ENCODE measurements at places on chromosomes 3 and 15. TPM values are rescaled to one million over a fixed set of nuclear protein-coding genes. Genes with fewer than 3 reads are reported as not detected.

GRCh38 chr3:185711255-185711870 is 113.5 kb downstream of the IGF2BP2 start:
- H3K4me1 ChIP-seq, result no peaks in the 10 kb centered on the region
- H3K27me3 ChIP-seq, result peaks cover 7% of the 10 kb centered on the region
- no peaks in the 10 kb centered on the region for H3K36me3 ChIP-seq
- no peak overlapping the region for H3K27ac ChIP-seq
- H3K4me3 ChIP-seq, result no peak overlapping the region
- DNase-seq, result no peak

APBA2 gene
- not detected for total RNA-seq

DNA sequence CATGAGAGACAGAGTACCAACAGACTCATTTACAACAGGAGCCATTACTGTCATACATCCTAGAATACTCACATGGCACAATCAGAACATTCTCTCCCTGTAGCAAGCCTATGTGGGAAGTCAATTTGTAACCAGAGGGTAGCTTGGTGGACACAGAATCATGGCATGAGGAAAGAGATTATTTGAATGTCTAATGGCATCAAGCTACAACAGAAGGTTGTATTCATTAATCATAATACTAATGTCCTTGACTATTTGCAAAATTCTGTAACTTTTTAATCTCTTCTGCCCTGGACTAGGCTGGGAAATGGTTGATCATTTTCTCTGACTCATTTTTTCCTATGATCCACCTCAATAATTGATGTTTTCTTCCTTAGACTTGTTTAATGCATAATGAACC is 345.2 kb upstream of the IL12A start:
- H3K36me3 ChIP-seq, result no peaks in the 10 kb centered on the region
- H3K27me3 ChIP-seq, result no peaks in the 10 kb centered on the region
- no peak overlapping the region for H3K27ac ChIP-seq
- no peaks in the 10 kb centered on the region for H3K4me1 ChIP-seq

DNA sequence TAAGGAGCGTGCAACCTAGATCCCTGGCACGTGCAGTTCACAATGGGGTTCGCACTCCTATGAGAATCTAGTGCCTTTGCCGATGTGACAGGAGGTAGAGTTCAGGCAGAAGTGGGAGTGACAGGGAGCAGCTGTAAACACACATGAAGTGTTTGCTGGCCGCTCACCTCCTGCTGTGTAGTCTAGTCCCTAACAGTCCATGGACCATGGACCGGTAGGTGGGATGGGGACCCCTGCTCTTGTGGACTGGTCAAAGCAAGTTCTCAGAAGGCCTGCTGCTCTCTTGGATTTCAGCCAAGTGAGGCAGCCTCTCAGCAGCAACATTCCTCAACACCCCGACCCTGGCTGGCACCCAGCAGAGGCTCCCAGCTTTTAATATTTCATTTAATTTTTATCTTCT is 58.2 kb upstream of the SNRPA1 start:
- H3K27ac ChIP-seq, result no peak overlapping the region
- H3K4me1 ChIP-seq, result no peaks in the 10 kb centered on the region
- H3K27me3 ChIP-seq, result no peaks in the 10 kb centered on the region
- no peak for DNase-seq
- H3K4me3 ChIP-seq, result no peak overlapping the region

DNA sequence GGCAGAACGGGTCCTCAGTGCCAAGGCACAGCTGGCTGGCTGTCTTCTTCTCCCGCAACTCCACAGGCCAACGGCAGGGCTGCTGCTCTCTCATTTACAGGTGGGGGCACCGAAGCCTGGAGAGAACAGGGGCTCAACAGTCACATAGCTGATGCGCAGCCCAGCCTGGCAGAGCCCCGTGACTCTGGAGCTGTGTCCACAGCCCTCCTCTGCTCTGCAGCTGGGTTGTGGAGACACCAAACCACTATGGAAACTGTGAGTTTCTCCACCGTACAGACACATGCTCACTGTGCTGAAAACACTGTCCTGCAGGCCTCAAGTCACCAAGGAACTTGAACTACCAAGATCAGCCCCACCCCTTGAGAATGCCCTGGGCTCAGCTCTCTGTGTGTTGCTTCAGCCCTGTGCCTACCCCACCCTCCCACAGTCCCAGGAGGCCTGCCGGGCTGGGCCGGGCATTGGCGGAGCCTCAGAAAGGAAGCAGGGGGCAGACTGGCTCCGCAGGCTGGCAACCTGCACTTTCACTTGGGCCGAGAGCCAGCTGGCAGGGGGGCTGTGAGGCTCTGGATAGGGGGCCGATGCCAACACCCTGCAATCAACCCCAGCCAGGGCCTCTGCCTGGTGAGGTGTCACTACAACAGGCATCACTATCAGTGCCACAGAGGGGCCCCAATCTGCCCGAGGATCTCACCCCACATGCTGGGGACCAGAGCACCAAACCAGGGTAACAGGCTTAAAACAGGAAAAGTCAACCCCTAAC is 113.7 kb upstream of the RPL32 start:
- H3K27ac ChIP-seq, result peak overlapping the region; percentile 80
- peaks cover 85% of the 10 kb centered on the region for H3K4me1 ChIP-seq
- peak; percentile 84 for DNase-seq
- no peak overlapping the region for H3K4me3 ChIP-seq
- H3K27me3 ChIP-seq, result no peaks in the 10 kb centered on the region

DNA sequence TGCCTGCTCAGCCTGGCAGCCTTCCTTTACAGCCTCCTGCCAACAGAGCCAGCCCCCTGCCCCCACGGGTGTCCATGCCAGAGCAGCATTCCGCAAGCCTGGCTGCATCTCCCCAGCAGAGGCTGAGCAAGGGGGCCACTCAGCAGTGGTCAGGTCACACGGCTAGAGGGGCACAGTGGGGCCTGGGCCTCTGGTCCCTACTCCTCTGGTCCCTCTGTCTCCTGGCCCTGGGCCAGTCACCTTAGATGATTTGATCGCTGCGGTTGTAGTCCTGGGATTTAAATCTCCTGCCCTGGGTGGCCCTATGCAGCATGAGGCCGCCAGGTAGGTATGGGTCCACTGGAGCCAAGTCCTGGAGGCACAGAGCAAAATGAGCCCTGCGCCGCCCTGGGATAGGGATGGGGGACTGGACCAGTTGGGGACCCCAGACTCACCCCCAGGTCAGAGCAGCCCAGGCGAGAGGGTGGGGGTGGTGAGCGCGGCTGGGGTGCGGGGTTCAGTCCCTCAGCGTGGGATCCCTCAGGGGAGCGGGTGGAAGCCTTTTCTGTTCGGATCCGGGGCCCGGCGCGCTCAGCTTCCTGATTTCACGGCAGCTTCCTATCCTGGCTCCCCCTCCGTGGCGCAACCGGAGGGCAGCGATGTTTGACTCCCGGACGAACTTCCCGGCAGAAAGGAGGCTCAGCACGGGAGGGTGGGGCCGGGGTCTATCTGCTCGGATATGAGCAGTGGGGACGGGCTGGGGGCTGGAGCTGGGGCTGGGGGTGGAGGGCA is at the start of gene ZBTB47:
Gene ZBTB47, plus strand, starts transcription at position 138 of the 771 bp plus-strand sequence. CDS start 4,659 bp downstream, outside the sequence.
- H3K4me1 ChIP-seq, result peaks cover 44% of the 10 kb centered on the region
- H3K27me3 ChIP-seq, result no peaks in the 10 kb centered on the region
- peak within 1 kb of the TSS; percentile 99 for H3K27ac ChIP-seq

DNA sequence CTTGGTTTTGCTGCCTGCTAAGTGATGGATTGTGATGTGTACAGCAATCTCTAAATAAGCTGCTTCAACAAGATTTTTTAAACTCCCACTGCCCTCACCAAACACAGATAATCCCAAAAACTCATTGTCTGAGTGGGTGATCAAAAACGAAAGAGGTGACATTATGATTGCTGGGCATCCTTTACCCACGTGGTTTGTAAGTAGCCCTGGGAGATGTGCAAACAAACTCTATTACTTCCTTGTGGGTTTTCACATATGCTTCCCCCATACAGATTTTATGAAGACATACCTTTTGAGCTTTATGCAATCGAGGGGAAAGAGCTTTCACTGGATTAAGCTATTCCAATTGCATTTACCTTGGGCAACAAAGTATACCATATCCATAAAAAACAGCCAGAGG is 1000.4 kb downstream of the FHIT start:
- H3K27me3 ChIP-seq, result no peaks in the 10 kb centered on the region
- no peaks in the 10 kb centered on the region for H3K4me1 ChIP-seq
- H3K4me3 ChIP-seq, result no peak overlapping the region
- DNase-seq, result no peak
- H3K27ac ChIP-seq, result no peak overlapping the region

CYP1A1 gene
- total RNA-seq, result 2.5 TPM

DNA sequence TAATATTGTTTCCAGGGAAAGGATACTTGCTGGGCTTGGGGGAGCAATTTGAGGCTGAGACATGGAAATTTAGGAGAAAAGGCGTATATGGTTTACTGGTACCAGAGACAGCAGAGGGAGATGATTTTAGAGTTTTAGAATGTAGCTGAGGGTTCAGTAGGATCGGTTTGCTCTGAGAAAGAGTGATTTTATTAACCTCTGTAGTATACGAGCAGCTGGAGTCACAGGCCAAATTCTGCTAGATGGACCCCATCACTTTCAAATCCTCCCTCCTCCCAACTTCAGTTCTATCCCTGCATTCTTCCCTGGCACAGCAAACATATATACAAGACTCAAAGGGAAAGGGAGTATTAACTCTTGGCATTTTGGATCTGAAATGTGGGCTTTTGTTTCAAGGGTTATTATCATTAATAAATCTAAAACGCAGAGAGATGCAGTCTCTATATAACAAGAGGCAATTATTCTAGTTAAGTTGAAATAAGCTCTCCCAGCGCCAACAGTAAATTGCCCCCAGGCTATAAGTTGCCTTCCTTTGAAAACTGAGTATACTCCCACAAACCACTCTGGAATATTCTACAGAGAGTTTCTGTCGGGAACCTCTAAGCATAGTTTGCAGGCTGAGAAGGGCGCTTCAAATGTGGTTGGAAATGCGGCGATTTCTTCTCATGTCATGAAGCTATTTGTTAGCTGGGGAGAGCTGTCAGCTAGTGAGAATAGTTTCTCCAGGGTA is 5.4 kb downstream of the CRABP1 start:
- H3K4me1 ChIP-seq, result peaks cover 7% of the 10 kb centered on the region
- no peak overlapping the region for H3K4me3 ChIP-seq
- H3K27ac ChIP-seq, result no peak overlapping the region
- H3K36me3 ChIP-seq, result no peaks in the 10 kb centered on the region

GOLGA6L7 gene
- total RNA-seq, result not detected

DNA sequence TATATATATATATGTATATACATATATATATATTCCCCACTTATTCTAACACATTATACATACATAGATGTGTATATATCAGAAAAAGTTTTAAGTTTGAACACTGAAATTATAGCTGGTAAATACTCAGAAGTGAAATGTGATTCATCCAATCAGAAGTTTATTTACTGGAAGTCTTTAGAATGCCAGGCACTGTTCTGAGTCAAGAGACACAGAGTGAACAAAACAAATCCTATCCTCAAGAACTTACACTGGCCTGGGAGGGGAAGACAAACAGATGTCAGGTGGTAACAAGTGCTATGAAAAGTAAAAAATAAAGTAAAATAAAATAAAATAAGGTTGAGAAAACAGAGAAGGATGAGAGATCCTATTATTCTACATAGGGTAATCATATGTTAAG is 13.4 kb downstream of the DHX36 start:
- H3K27ac ChIP-seq, result no peak overlapping the region
- DNase-seq, result no peak
- H3K4me1 ChIP-seq, result no peaks in the 10 kb centered on the region
- peaks cover 52% of the 10 kb centered on the region for H3K36me3 ChIP-seq

DNA sequence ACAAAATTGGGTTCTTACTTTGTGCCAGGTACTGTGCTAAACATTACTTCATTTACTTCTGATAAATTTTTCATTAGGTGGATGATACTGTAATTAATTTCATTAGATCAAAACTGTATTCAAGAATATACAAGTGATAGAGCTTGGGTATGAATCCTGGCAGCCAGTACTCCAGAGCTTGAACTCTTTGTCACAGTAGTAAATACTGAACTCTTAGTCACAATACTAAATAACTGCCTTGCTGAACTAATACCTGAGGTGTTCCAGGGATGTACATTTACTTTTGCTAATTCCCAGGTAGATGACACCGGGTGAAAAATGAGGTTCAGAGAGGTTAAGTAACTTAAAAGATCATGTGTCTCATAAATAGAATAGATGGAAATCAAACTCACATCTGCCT is 20.3 kb downstream of the FXR1 start:
- DNase-seq, result no peak
- no peaks in the 10 kb centered on the region for H3K27me3 ChIP-seq
- peaks cover 47% of the 10 kb centered on the region for H3K4me1 ChIP-seq
- no peak overlapping the region for H3K4me3 ChIP-seq

SCN5A gene
- 0.05 TPM for total RNA-seq

- DNase-seq, result peak; percentile 84
- H3K36me3 ChIP-seq, result no peaks in the 10 kb centered on the region
- peak overlapping the region; percentile 61 for H3K4me3 ChIP-seq
- peak overlapping the region; percentile 87 for H3K27ac ChIP-seq
Observed at GRCh38 chr3:50245831-50246516, 10.0 kb downstream of the GNAI2 start.

GOLGA8K gene
- total RNA-seq, result not detected

- H3K4me3 ChIP-seq, result no peak overlapping the region
- peaks cover 15% of the 10 kb centered on the region for H3K4me1 ChIP-seq
- H3K27me3 ChIP-seq, result peaks cover 3% of the 10 kb centered on the region
- DNase-seq, result peak; percentile 17
- H3K27ac ChIP-seq, result no peak overlapping the region
Observed at GRCh38 chr3:122996038-122996580, 31.5 kb downstream of the SEMA5B start.
